ENCODE measurements at places on chromosomes 11 and 22.

GRCh38 chr11:19445771-19446170 is 205.0 kb upstream of the E2F8 start:
- no peak for DNase-seq

GRCh38 chr11:134045799-134046635 is 22.9 kb upstream of the JAM3 start:
- no peak for DNase-seq

GRCh38 chr22:49966774-49967705 is 6.5 kb downstream of the PIM3 start:
- no peak for DNase-seq

- no peak for DNase-seq
These were observed 17.4 kb downstream of the ARVCF start for GRCh38 chr22:19998991-19999820.

GRCh38 chr11:19892876-19893275 is 180.2 kb downstream of the NAV2 start:
- DNase-seq: no peak

GRCh38 chr22:30919973-30920372 is 48.6 kb downstream of the MORC2 start:
- DNase-seq: no peak

GRCh38 chr11:3127706-3128355 is 37.3 kb downstream of the OSBPL5 start:
- DNase-seq: no peak

GRCh38 chr11:34214961-34215805 is 109.8 kb downstream of the NAT10 start:
- DNase-seq: no peak

- no peak for DNase-seq
These were observed 17.7 kb downstream of the RBFOX2 start for GRCh38 chr22:36010882-36011281.

DNA sequence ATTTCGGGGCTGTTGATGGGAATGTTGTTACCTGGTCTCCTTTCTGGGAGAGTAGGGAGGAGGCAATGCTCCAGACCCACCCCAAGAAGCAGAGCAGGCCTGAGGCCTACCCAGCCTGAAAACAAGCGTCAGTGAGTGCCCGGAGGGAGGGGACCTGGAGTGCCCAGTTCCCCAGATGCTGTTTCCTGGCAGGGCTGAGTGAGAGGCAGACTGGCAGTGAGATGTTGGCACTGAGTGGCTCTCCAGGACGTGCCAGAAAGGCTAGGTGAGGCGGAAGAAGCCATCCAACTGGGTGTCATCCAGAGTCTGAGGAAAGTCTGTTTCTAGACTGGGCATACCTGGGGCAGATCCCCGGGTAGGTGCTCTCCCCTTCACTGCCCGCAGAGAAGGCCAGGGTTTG is 1.3 kb downstream of the POU2F3 start:
- no peak for DNase-seq

DNA sequence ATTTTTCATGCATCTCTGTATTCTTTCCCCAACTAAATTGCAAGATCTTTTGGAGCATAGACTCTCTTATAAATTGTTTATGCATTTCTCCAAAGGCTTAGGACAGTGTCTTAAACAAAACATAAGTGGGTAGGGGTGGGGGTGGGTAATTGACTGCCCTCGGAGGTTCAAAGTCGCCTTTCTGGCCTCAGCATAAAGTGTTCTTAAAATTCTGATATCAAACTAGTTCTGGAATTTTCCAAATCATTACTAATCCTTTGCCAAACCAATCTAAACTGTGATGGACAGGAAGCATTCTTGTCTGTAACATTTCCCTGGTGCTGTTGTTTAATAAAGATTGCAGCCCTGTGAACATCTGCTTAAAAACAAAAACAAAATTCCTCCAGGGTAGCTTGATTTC is 61.8 kb upstream of the FAT3 start:
- DNase-seq: no peak

- DNase-seq: no peak
These were observed 85.5 kb downstream of the CDKN1C start for GRCh38 chr11:2799881-2800654.

GRCh38 chr11:47143322-47143721 is 33.4 kb downstream of the ARFGAP2 start:
- peak; percentile 68 for DNase-seq

DNA sequence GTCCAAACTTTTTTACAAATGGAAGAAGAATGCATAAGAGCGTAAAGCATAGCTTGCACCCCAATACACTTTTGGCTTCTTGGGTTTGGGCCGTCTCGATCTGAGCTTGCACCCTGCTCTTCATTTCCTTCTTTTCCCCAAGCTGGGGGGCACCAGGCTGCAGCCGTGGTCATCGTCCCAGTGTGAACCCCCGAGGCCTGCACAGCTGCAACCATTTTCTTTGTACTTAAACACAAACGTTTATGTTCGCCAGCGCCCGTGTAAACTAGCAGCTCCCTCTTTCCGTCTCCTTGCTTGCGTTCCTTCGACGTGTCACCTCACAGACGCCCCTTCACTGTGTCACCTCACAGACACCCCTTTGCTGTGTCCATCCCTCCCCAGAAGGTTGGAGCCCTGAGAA is 10.1 kb downstream of the KRTAP5-5 start:
- DNase-seq: no peak

GRCh38 chr11:69655479-69656428 is 14.8 kb downstream of the CCND1 start:
- DNase-seq: no peak

- DNase-seq: peak; percentile 16
These were observed 117.8 kb downstream of the FAM76B start for GRCh38 chr11:95671768-95672167.

- no peak for DNase-seq
These were observed 4.7 kb downstream of the CSDC2 start for GRCh38 chr22:41565403-41566054.

- no peak for DNase-seq
These were observed 26.0 kb downstream of the IL10RA start for GRCh38 chr11:118012083-118012669.

GRCh38 chr11:33699515-33700062 is 1.0 kb downstream of the C11orf91 start:
- no peak for DNase-seq

GRCh38 chr11:122701143-122701542 is 45.6 kb downstream of the UBASH3B start:
- DNase-seq: no peak

Data from hindlimb muscle (tissue), 1 donor.